ENCODE measurements at places on chromosomes 2 and 18.

- DNase-seq, result no peak
Measured at GRCh38 chr2:238277695-238278094, 10.7 kb downstream of the PER2 start.

- no peak for DNase-seq
Measured at GRCh38 chr2:145939949-145940348, 1420.0 kb upstream of the ZEB2 start.

- no peak for DNase-seq
Measured at GRCh38 chr2:120161190-120161589, 62.0 kb downstream of the TMEM185B start.

DNA sequence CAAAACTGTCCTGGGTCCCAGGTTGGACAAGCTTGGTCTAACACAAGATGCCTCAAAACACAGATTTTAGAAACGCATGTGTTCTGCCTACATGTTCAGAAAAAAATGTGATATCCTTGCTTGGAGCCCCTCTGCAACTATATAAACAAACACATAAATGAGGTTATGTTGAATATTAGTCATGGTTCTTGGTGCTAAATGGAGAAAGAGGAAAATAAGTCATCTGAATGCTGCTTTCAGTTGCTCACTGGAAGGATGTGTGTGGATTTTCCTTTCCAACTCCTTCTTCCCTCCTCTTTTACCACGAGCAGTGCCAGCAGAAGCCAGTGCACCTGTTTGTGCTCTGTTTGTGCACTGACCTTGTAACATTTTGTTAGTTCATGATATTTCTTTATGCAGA is 85.3 kb downstream of the PIEZO2 start:
- no peak for DNase-seq

- DNase-seq, result peak; percentile 61
Measured at GRCh38 chr2:39124746-39125057, 3.9 kb upstream of the SOS1 start.

DNA sequence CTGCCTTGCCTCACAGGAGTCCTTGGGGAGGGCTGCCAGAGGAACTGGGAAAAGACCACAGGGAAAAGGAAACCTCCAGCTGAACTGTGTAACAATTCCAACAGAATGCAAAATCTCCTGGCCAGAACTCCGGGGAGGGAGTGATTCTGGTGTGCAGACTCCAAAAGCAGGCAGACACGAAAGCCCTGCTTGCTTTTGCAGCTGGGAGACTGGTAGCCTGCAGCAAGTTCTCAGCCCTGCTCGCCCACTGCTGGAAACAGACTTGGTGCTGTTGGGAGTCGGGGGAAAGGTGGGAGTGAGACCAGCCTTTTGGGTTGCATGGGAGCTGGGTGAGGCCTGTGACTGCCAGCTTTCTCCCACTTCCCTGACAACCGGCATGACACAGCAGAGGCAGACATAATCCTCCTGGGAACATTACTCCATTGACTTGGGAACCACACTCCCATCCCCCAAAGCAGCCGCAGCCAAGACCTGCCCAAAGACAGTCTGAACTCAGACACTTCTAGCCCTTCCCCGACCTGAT is 26.0 kb upstream of the NMI start:
- DNase-seq, result no peak

GRCh38 chr2:39778233-39778632 is 825 bp downstream of the THUMPD2 start:
- DNase-seq, result no peak

GRCh38 chr2:43312755-43313641 is 86.6 kb upstream of the ZFP36L2 start:
- no peak for DNase-seq

DNA sequence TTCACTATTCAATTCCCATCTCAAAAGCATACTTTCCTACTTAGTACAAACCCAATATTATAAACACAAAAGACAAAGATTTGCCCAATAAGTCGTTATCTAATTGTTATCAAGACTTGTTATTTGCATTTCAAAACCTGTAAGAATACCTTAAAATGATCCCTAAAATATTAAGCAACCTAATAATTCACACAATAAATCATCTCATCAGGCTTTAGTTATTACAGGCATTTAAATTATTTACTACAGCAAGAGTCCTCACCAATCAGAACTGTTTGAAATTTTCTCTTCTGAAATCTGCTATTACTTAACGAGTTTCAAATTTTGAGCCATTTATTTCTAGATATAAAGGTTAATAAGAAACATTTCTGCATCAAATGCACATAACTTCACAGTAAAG is 1.6 kb downstream of the CCDC88A start:
- no peak for DNase-seq

DNA sequence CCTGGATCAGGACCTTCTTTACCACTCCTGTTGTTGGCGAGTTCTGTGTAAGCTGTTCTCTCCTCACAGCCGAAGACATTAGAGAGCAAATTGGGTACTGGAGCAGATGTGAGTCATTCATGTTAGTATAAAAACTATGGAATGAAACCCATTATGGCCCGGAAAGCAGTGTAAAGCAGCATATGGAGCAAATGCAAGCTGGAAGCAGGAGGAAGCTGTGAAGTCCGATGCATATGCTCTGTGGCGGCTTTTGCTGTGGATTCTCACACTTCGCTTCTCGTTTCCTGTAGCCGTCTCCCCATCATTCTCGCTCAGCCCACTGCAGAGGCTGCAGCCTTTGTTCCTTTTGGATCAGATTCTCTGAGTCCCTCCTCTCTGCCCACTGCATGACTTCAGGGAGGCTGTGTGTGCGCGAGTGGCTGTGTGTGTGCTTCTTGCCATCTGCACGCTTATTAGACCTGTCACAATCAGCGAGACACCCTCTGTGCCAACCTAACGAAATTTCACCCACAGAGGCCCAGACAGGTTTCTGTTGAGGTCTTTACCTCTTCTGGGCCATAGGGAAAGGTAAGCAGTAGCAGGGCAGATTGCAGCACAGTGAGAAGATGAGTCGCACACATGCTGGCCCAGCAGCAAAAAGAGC is 3.3 kb upstream of the GALNT14 start:
- DNase-seq, result no peak

DNA sequence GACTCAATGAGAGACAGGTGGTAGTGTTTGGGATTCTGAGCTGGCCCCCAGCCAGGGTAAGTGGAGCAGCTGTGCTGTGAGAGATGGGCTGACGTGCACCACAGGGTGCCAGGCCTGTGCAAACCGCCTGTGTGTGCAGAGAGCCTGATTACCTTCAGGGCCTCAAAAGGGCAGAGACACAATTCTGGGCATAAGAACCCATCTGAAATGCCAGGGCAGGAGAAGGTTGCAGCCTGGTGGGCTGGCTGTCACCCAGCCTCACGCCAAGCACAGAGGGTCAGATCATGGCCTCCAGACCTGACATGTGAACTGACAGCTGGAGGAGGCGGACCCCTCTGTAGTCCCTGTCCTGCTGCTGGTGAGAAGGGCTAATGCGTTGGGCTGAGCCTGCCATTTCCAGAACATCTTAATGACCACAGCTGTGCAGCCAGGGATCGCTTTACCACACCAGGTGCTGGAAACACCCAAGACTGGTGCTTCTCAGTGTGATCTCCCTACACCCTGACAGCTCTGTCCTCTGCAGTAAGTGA is 100.9 kb downstream of the ARL4C start:
- no peak for DNase-seq

Data from activated naive CD4-positive, alpha-beta T cell treated with anti-CD3 and anti-CD28 coated beads, Interleukin-2, amount 10 ng/mL, durations not matched to agents 7 days and 5 days (primary cell).